ENCODE measurements at places on chromosomes 2 and 18.

DNA sequence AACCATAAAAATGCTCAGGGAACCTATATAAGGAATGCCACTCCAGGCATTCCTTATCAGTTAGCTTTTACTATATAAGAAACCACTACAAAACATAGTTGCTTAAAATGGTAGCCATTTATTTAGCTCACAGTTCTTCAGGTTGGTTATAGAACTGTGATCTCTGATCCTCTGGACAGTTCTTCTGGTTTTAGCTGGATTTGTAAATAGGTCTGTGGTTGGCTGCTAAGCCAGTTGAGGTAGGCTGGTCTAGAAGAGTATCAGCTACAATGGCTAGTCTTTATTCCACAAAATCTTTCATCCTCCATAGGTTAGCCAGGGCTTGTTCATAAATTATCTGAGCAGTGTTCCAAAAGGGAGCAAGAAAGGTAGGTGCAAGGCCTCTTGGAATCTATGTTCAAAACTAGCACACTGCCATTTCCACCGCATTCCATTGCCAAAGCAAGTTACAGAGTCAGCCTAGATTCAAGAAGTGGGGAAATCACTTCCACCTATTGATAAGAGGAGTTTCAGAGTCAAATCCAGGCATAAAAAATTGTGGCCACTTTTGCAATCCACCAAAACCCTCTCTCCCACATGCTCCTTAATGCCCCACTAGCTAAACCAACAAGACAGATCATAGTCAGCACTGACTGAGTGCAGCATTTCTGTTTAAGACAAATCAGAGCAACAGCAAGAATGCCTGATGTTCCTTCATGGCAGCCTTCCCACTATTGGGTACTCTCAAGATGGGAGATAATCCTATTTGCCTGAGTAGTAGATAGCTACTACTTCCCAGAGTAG is 146.4 kb downstream of the IRS1 start:
- DNase-seq = no peak

- DNase-seq = no peak
These were observed 3.7 kb upstream of the SPEG start for GRCh38 chr2:219430633-219431615.

GRCh38 chr2:127006962-127007361 is 100.0 kb downstream of the BIN1 start:
- no peak for DNase-seq

GRCh38 chr2:100207411-100207885 is 65.1 kb upstream of the AFF3 start:
- DNase-seq = no peak

DNA sequence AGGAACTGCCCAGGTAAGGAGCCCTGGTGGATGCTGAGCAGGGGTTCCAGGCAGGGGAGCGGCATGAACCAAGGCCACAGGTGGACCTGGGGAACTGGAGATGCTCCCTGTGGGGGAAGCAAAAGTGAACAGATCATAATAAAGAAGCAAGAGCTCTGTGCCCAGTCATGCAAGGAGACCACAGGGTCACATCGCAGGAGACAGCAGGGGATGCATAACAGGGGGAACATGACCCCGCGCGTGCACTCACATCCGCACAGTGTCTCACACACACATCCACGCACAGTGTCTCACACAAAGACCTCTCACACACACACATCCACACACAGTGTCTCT is 473.3 kb upstream of the HS6ST1 start:
- DNase-seq = no peak
